ENCODE measurements at places on chromosomes 7 and 10.

- DNase-seq: no peak
Observed at GRCh38 chr10:88865281-88865876, 13.7 kb upstream of the ANKRD22 start.

GRCh38 chr10:87896216-87896615, 32.8 kb downstream of the PTEN start:
- no peak for DNase-seq

- DNase-seq: no peak
Observed at GRCh38 chr10:33334153-33334804, at the start of gene NRP1. Gene NRP1 (minus strand): TSS chr10:33334667. CDS start chr10:33334382, 285 bp downstream.

- DNase-seq: no peak
Observed at GRCh38 chr7:18213652-18214051, 186.0 kb upstream of the PRPS1L1 start.

DNA sequence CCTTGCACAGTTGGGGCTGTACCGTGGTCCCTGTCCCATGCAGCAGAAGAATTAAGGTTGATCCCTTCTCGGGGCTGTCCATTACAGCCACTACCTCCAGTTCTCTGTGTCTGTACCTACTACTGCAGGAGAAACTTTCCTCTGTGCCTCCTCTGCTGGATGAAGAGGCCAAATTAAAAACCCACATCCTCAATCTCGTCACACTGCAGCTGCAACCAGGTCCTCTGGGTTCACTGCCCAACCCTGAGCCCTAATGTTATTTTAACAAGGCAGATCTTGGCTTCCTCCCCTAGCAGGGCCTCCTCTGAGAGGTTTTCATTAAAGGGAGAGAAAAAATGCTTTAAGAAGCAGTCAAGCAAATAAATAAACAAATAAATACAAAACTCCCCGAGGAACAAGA, 66.6 kb downstream of the PLXNA4 start:
- DNase-seq: no peak

DNA sequence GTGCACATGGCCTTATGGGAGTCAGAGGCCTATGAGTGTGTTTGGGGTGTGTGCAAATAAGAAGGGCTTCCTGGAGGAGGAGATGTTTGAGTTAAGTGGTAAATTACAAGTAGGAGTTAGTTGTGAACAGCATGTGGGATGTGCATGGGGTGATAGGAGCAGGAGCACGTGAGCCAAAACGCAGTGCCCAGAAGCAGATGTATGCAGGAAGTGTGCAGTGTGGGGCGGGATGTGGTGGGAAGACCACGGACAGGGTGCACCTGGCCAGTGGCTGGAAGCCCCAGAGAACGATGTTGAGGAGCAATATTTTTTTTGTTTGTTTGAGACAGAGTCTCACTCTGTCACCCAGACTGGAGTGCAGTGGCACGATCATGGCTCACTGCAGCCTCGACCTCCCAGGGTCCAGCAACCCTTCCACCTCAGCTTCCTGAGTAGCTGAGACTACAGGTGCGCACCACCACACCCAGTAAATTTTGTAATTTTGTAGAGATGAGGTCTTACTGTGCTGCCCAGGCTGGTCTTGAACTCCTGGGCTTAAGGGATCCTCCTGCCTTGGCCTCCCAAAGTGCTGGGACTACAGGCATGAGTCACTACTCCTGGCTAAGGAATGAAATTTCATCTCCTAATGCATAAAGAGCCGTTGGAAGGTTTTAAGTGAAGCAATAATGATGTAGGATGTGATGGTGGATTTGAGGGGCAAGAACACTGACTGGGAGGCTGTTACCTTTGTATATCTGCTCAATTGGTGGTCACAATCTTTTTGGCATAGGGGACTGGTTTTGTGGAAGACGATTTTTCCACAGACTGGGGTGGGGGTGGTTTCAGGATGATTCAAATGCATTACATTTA, 78.4 kb downstream of the LYZL2 start:
- no peak for DNase-seq

DNA sequence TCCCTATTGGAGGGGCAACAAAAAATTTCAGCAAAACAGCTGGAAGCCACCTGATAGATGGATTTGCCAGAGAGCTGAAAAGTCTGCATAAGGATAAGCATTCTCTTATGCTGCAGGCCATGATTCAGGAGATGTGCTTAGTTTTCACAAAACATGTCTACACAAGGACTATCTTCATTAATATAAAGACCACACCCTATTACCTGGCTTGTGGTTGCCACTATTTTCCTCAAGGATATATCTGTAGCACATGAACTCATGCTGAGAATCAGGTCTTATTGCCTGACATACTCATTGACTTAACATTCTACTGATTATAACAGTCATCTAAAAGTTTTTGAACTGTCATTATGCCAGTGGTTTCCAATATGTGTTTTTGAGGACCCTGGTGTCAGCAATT, 7.1 kb upstream of the COL17A1 start:
- DNase-seq: no peak

Measured in astrocyte (in vitro differentiated cells and primary cell).